ENCODE measurements at places on chromosomes 13 and 19.
A peak's percentile ranks its signal among the peaks of the same experiment; 100 is the strongest.

DNA sequence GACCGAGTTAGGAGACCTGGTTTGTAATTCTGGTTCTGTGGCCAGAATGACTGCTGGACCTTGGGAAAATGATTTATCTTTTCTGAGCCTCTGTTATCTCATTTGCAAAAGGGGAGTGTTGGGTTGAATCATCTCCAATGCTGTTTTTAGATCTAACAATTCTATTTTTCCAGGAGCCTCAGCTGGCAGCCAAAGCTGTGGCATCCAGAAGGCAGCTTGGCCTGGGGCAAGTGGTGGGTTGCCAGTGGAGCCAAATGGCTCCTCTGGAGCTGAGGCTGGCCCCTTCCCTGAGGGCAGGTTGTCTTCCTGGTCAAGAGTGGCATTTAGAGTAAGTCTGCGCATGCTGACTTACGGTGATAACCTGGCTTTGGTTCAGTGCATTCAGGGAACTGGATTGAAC is 21.3 kb downstream of the B3GLCT start:
- DNase-seq = no peak

- no peak for DNase-seq
These were observed 7.2 kb downstream of the SLITRK5 start for GRCh38 chr13:87678372-87678752.

GRCh38 chr13:86464193-86464592 is 665.0 kb upstream of the SLITRK6 start:
- peak; percentile 10 for DNase-seq

DNA sequence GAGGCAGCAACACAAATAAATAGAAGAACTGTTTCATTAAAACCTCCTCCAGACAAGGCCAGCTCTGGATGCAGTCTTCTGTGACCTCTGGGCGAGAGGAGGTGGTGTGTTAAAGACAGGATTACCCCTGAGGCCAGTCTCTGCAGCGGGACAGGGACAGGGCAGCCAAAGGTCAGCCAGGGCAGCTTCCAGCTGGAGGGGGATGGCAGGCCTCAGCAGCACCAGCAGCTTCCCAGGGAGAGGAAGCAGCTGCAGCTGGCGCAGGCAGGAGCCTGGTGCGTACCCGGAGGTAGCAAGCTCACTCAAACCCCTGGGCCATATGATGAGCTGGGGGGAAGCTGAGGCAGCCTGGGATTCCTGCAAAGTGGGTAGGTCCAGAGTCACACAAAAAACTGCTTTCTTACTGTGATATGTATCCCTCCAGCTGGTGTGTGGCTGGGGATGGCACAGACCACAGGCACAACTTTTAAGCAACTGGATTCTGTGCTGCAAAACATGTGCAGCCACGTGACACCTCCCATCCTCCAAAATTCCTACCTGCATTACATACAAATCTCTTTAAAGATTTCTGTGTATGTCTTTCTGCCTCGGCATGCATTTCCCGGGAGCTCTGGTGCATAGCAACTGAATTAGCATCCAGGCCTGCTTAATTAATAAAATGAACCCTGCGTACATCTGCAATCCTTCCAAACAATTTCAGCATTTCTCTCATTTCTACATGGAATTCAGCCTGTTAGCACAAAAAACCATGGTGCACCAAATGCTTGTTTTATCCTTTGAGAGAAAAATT is 238.3 kb upstream of the MAB21L1 start:
- DNase-seq = no peak

- no peak for DNase-seq
These were observed 782 bp upstream of the JUND start for GRCh38 chr19:18282021-18282787.

DNA sequence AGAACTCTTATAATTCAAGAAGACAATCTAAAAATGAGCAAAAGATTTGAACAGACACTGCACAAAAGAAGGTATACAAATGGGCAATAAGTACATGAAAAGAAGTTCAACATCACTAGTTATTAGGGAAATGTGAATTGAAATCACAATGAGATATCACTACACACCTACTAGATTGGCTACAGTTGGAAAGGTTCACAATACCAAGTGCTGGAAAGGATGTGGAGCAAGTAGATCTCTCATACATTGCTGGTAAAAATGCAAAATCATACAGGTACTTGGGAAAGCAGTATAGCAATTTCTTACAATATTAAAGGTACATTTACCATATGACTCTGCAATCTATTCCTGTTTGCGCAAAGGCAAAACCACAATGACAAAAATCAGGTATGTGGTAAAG is 145.7 kb downstream of the LHFPL6 start:
- no peak for DNase-seq

DNA sequence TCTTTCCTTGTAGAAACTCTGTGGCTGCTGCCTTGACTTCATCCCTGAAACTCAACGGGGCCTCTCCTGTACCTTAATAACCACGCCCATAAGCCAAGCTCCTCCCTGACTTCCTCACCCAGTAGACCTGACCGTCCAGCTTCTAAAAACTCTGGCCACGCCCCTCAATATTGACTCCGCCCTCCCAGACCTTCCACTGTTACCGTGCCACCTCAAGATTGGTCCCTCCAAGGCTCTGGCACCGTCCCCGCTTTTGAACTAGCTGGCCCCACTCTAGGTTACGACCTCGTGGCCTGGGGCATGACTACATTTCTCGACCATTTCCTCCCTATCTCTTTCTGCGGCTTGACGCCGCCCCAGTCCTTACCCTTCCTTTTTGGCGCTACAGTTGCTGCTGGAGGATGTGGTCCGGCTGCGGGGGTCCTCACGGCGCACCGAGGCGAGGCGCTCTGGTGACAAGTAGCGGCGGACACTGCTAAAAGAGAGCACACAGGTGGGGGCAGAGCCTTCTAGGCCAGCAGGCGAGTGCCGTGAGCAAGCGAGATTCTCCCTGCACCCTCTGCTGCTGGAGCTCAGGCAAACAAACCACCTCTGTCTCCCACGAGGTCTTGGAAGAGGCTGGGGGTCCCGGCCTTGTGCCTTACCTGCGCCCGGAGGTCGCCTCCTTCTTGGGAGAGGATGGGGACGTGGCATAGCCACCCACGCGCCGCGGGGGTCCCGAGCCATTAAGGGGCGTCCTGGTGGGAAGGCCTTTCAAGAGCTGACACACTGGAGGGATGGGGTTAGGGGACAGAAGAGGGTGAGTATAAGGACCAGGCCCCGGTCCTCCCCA is 2.3 kb upstream of the EML2 start:
- peak; percentile 57 for DNase-seq

- no peak for DNase-seq
These were observed 22.8 kb upstream of the CEACAM20 start for GRCh38 chr19:44552324-44552723.

GRCh38 chr13:19607523-19608078 is 25.9 kb upstream of the MPHOSPH8 start:
- no peak for DNase-seq

DNA sequence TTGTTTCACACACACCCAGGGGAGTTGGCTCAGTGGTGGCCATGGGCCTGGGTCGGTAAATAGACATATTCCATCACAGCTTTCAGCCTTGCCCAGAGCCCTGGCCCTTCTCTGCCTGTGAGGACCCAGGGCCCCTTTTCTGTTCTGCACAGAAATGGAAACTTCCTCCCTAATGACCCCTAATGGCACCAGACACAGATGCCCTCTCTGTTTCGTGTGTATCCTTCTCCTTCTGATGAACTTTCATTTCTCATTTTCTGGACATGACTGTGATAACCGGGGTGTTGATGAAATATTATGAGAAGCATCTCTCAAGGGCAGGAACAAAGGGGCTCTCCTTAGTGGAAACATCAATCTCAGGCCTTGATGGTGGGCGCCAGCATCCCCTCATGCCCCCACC is 12.8 kb downstream of the LILRA1 start:
- no peak for DNase-seq

DNA sequence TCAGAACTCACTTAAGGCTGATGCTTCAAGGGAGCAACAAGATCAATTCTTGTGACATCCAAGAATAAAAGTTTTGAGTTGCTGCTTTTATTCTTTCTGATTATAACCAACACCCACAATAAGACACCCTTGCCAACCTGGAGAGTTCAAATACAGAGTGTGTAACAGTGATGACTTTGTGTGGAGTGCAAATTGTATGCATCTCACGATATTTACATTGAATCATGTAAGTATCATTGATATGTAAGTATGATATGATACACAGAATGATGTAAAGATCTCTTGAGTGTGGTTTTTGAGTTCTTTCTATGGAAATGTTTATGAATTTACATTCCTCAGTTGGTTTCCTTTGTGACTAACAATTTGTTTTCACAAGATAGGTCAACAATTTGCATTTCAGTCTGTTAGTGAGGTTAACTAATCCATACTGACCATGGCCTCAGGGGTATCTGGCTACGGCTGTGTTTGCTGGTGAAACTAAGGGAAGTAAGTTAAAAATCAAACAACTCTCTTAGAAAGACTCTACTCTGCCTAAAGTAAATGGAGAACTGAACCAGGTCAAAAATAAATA is 12.4 kb downstream of the LHFPL6 start:
- no peak for DNase-seq

GRCh38 chr13:33953781-33954180 is 135.8 kb downstream of the RFC3 start:
- no peak for DNase-seq

DNA sequence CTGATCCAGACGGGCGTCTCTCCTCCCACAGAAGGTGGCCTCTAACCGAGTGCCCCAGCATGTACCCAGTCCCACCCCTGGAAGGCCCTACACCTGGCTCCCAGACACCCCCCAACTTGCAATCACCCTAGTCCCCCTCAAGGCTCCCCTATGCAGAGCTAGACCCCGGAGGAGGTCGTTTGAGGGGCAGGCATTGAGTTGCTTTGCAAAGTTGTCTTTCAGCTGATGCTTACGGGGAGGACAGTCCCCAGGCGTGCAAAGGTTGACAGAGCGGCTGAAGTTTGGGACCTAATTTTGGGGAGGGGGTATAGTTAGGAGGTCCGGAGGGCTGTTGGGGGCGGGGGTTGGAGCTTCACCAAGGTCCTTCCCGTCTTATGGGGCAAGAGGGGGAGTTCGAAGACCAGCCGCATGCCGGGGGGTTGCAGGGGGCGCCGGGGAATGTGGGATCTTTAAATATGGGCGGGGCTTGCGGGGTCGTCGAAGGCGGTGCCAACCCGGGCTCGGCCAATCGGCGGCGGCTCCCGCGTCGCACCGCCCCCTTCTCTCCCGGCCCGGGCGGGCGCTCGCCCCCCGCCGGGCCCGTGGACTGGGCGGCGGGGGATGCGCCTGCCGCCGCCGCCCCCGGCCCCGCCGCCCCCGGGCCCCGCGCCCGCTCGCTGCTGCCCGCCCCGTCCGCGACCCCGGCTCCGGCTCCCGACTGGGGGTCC is at the start of gene KCNN1:
Gene KCNN1 (plus strand): TSS at position 558 of the 707 bp plus-strand sequence. CDS start 6,782 bp downstream, outside the sequence.
- no peak for DNase-seq

- no peak for DNase-seq
These were observed 1907.8 kb upstream of the PCDH20 start for GRCh38 chr13:63323441-63323840.

DNA sequence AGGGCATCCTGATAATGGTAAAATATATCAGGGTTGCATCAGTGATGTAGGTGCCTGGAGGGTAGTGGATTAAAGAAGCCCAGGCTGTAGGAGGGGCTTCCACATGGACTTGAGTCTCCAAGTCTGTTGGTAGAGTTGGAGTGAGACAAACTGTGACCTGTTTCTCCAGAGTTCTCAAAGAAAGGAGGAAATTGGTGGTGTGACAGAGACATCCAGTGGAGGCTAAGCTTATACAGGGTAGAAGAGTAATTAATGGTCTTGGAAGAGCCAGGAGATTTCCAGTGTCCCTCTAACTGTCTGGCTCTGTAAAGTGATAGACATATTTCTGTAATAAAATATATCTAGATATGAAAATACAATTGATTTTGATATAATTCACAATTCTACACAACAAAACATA is 61.1 kb downstream of the GPC5 start:
- DNase-seq = no peak

- peak; percentile 70 for DNase-seq
These were observed 441.5 kb upstream of the KLF12 start for GRCh38 chr13:74575729-74576125.

- peak; percentile 37 for DNase-seq
These were observed 51.1 kb downstream of the MLLT1 start for GRCh38 chr19:6228551-6229215.

DNA sequence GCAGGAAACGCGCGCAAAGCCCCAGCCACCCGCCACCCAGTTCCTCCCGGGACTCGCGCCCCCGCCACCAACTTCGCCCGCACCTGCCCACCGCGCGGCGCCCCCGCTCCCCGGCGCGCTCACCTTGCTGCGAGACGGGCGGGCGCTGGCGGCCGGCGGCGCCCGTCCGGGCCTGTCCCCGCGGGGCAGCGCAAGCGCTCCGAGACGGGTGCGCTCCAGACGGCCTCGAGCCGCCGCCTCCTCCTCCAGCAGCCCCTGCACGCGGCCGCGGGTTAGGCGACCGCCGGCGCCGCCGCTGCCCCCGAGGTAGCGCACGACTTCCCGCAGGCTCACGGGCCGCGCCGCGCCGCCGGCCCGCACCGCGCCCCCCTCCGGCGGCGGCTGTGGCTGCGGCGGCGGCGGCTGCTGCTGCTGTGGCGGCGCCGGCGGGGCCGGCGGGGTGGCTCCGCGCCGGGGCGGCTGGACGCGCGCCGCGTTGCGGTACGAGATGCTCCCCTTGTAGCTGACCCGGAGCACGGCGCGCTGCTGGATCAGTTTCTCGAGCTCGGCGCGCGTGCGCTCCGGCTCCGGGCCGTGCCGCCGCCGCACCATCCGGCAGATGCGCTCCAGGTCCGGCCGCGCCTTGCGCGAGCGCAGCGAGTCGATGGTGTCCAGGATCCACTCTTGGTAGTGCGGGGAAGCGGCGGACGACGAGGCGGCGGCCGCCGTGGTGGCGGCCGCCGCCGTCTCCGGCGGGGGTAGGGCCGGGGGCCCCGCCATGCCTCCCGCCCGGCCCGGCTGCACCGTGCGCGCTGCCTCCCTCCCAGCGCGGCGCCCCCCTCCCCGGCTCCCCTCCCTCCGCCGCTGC is 666 bp downstream of the SAMD1 start:
- peak; percentile 57 for DNase-seq

Data from astrocyte of the spinal cord (primary cell).